Natural killer cell (primary cell): ENCODE measurements at places on chromosomes 6 and 20. TPM values are rescaled to one million over a fixed set of nuclear protein-coding genes. Genes with fewer than 3 reads are reported as not detected.

- H3K4me3 ChIP-seq, result no peak overlapping the region
- H3K27ac ChIP-seq, result no peak overlapping the region
- H3K27me3 ChIP-seq, result peaks cover 8% of the 10 kb centered on the region
- H3K4me1 ChIP-seq, result peaks cover 3% of the 10 kb centered on the region
- peak; percentile 51 for DNase-seq
These were observed 60.2 kb downstream of the GCLC start for GRCh38 chr6:53484476-53485280.

GRCh38 chr20:63610581-63611435, 16.1 kb downstream of the GMEB2 start:
- H3K27ac ChIP-seq, result no peak overlapping the region
- H3K4me1 ChIP-seq, result peaks cover 22% of the 10 kb centered on the region
- no peak overlapping the region for H3K4me3 ChIP-seq
- H3K36me3 ChIP-seq, result peaks cover 5% of the 10 kb centered on the region
- no peaks in the 10 kb centered on the region for H3K27me3 ChIP-seq

DNA sequence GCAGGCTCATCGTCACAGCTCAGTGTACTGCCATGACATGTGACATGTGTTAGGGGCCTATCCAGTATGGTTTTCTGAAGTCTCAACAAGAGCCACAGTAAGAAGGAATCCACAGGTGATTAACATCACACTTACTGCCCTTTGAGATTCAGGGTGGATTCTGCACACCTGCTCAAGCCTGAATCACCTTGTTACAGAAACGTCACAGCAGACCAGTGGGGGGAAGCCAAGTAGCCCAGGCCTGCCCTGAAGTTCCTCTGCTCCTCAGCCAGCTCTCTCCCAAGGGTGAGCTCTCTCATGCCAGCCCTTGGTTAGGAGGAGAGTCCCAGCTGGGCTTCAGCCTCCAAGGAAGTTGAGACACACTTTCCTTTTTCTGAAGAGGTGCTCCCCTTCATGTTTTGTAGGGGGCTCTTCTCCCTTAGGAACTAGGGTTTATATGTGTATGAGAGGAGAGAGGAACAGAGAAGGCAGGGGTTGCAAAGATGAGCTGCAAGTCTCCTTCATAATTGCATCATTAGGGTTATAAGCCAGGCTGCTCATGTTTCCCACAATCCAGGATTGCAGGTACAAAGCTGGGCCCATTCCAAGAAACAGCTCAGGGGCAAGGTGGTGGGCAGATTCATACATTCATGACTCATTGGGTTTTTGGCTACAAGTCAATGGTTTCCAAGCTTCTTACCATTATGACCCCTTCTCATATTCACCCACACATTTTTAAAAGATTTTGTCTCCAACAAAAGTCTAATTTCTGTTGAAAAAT, 11.6 kb downstream of the GSS start:
- no peaks in the 10 kb centered on the region for H3K4me1 ChIP-seq
- no peak overlapping the region for H3K4me3 ChIP-seq
- H3K27me3 ChIP-seq, result no peaks in the 10 kb centered on the region
- H3K27ac ChIP-seq, result no peak overlapping the region

DNA sequence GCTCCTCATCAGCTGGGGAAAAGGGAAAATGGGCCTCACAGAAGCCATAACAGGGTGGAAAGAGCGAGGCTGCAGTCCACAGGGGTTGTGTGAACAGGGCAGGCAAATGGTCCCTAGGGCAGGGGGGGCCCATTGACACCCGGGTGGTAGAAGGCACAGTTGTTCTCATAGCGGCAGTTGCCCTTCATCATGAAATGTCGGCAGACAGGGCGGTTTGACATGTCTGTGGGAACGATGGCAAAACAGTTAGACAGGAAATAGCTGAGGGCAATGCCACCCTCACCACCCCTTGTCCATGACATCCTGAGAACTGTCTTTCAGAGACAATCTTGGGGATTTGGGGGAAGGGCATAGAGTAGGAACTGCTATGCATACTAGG, 15.6 kb downstream of the PPP1R10 start:
- peaks cover 61% of the 10 kb centered on the region for H3K36me3 ChIP-seq
- peak overlapping the region; percentile 51 for H3K27ac ChIP-seq
- peaks cover 33% of the 10 kb centered on the region for H3K4me1 ChIP-seq

- H3K4me1 ChIP-seq, result no peaks in the 10 kb centered on the region
- no peaks in the 10 kb centered on the region for H3K27me3 ChIP-seq
- H3K27ac ChIP-seq, result no peak overlapping the region
- DNase-seq, result no peak
- no peaks in the 10 kb centered on the region for H3K36me3 ChIP-seq
- no peak overlapping the region for H3K4me3 ChIP-seq
These were observed 192.0 kb upstream of the PLN start for GRCh38 chr6:118356054-118356453.

GRCh38 chr6:160135907-160136655, 14.5 kb downstream of the SLC22A1 start:
- no peak overlapping the region for H3K4me3 ChIP-seq
- H3K27me3 ChIP-seq, result no peaks in the 10 kb centered on the region
- peaks cover 1% of the 10 kb centered on the region for H3K36me3 ChIP-seq
- H3K27ac ChIP-seq, result no peak overlapping the region
- DNase-seq, result no peak

GRCh38 chr6:11604836-11605506, 67.4 kb downstream of the TMEM170B start:
- H3K4me3 ChIP-seq, result no peak overlapping the region
- H3K27ac ChIP-seq, result no peak overlapping the region
- H3K36me3 ChIP-seq, result no peaks in the 10 kb centered on the region
- no peak for DNase-seq

- no peak for DNase-seq
- peaks cover 51% of the 10 kb centered on the region for H3K36me3 ChIP-seq
- H3K27ac ChIP-seq, result no peak overlapping the region
- H3K4me3 ChIP-seq, result no peak overlapping the region
- H3K4me1 ChIP-seq, result peaks cover 5% of the 10 kb centered on the region
These were observed 21.9 kb upstream of the CSE1L start for GRCh38 chr20:49024220-49024619.

- no peak overlapping the region for H3K27ac ChIP-seq
- DNase-seq, result no peak
- no peaks in the 10 kb centered on the region for H3K36me3 ChIP-seq
- H3K4me1 ChIP-seq, result no peaks in the 10 kb centered on the region
These were observed 35.2 kb upstream of the BPIFA2 start for GRCh38 chr20:33132513-33133372.

DNA sequence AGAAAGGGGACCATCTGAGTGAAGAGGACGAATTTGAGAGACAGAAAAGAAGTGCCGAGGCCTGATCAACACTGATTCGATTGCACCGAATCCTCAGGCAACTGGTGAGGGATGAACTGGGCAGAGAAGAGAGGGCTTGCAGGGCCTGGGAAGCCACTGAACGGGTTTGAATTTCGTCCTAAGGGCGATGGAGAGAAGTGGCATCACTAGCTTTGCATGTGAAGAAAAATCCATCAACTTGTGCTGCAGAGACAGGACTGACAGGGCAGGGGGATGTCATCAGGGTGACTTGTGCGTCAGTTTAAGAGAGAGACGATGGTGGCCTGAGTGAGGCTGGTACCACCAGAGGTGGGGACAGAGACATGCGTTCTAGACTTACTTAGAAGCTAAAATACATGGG, 73.7 kb upstream of the SLC22A23 start:
- no peak for DNase-seq
- no peak overlapping the region for H3K27ac ChIP-seq
- H3K36me3 ChIP-seq, result no peaks in the 10 kb centered on the region
- no peak overlapping the region for H3K4me3 ChIP-seq
- no peaks in the 10 kb centered on the region for H3K27me3 ChIP-seq

GRCh38 chr20:4330011-4330410, 314.7 kb upstream of the RNF24 start:
- no peak overlapping the region for H3K4me3 ChIP-seq
- H3K27ac ChIP-seq, result no peak overlapping the region
- no peaks in the 10 kb centered on the region for H3K36me3 ChIP-seq
- no peak for DNase-seq

GRCh38 chr6:12258191-12258590, 32.0 kb upstream of the EDN1 start:
- no peak for DNase-seq
- no peaks in the 10 kb centered on the region for H3K4me1 ChIP-seq

GRCh38 chr6:12572896-12573827, 143.4 kb upstream of the PHACTR1 start:
- H3K27me3 ChIP-seq, result no peaks in the 10 kb centered on the region
- no peaks in the 10 kb centered on the region for H3K36me3 ChIP-seq
- H3K4me1 ChIP-seq, result no peaks in the 10 kb centered on the region
- H3K27ac ChIP-seq, result no peak overlapping the region
- DNase-seq, result no peak

GRCh38 chr6:47182291-47182957, 127.3 kb downstream of the TNFRSF21 start:
- no peaks in the 10 kb centered on the region for H3K4me1 ChIP-seq
- H3K27me3 ChIP-seq, result no peaks in the 10 kb centered on the region
- no peak for DNase-seq
- H3K27ac ChIP-seq, result no peak overlapping the region
- H3K4me3 ChIP-seq, result no peak overlapping the region

DNA sequence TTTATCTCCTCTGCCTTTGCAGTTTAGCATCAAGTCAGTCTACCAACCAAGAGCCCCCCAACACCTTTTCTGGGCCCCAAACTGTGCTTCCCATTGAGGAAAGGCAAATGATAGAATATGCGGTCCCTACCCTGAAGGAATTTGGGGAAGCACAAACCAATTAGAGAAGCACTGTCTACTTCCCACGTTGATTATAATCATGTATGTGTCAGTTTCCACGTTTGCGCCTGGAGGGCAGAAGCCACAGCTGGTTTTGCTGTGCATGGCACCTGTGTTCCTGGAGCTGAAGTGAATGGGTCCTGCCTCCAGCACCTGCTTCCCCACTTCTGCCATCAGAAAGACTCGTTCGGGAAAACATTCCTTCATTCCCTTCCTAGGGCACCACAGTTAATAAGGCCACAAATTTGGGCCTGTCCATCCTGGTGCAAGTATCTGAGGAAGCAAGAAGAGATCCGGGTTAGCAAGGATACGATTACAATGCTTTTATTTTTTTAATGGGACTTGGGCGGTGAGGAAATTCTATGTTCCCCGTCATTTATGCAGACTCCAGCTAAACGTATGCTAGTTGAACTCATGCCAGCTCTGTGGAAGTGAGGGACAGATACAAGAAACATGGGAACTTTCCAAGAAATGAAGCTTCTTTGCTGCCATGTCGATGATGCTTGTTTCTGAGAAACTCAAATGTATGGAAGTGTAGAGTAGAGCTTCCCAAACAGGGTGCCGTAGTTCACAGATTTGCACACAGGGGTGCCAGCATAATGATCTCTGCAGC, 333.5 kb downstream of the NRN1 start:
- no peak overlapping the region for H3K27ac ChIP-seq
- H3K4me1 ChIP-seq, result peaks cover 17% of the 10 kb centered on the region
- H3K27me3 ChIP-seq, result no peaks in the 10 kb centered on the region
- DNase-seq, result no peak
- no peak overlapping the region for H3K4me3 ChIP-seq

- no peaks in the 10 kb centered on the region for H3K27me3 ChIP-seq
- H3K36me3 ChIP-seq, result no peaks in the 10 kb centered on the region
- no peak for DNase-seq
- no peak overlapping the region for H3K4me3 ChIP-seq
- H3K27ac ChIP-seq, result no peak overlapping the region
These were observed 214.2 kb downstream of the FOXA2 start for GRCh38 chr20:22370137-22370536.

DNA sequence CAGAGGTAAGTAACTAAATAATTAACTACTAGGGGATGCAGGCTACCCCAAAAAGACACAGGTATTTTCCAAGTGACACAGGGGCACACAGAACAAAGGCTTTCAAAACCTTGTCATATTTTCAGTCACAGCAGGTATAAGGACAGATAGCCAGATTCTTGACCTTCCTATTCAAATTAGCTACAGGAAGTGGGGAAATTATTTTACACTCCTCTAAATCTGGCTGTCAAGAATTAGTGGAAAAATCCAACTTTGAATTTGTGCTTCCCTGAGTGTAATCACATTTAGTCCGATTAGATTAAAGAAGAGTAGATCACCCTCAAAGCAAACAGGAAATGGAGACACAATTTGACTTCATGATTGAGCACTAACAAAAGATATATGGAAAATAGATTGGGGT, 60.6 kb downstream of the SYNE1 start:
- H3K27ac ChIP-seq, result no peak overlapping the region
- H3K36me3 ChIP-seq, result no peaks in the 10 kb centered on the region
- H3K27me3 ChIP-seq, result no peaks in the 10 kb centered on the region
- no peaks in the 10 kb centered on the region for H3K4me1 ChIP-seq

DNA sequence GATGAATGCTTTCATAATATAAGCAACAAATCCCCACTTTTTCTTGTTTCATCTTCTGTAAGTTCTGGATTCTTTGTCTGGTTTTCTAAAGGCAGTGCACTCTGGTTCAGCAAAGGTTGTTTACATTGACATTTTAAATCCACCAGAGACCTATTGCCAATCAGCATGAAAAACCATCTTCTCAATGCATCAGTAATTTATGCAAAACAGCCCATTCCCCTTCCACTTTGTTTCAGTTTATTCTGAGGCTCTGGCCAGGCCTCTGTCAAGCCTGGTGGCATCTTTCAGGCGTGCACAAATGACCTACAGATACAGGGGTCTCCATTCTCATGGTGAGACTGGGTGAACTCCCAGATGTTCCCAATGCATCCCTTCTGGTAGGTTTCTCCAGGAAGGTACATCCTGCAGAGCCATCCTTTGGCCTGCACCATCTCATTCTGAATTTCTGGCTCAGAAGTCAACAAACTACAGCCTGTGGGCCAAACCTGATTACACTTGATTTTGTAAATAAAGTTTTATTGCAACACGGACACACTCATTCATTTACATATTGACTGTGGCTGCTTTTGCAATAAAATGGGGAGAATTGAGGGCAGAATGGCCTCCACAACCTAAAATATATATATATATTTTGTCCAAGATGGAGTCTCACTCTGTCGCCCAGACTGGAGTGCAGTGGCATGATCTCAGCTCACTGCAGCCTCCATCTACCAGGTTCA, 405.4 kb downstream of the PREX1 start:
- no peak overlapping the region for H3K27ac ChIP-seq
- DNase-seq, result no peak
- H3K4me1 ChIP-seq, result no peaks in the 10 kb centered on the region
- H3K4me3 ChIP-seq, result no peak overlapping the region
- H3K36me3 ChIP-seq, result no peaks in the 10 kb centered on the region

DNA sequence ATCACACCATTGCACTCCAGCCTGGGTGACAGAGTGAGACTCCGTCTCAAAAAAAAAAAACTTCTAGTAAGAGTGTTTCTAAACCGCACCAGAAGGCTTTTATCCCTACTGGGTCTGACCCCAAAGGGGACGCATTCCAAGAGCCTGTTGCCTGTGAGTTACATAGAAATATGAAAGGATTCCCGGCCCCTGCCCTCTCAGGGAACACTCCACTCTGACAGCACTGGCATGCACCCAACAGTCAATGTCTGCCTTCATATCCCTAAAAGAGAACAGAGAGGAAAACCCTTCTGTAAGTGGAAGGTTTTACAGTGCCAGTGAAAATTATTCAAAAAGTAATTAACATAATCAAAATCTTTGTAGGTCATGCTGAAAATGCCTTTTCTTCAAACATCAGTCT, 117.1 kb upstream of the PTPRT start:
- no peak for DNase-seq
- H3K27me3 ChIP-seq, result no peaks in the 10 kb centered on the region
- no peak overlapping the region for H3K4me3 ChIP-seq
- H3K27ac ChIP-seq, result no peak overlapping the region

RBBP8NL gene
- not detected for total RNA-seq

DNAH8 gene
- total RNA-seq, result 0.10 TPM

RHAG gene
- not detected for total RNA-seq

RBPJL gene
- total RNA-seq, result not detected

CCN6 gene
- total RNA-seq, result not detected

PDE10A gene
- not detected for total RNA-seq

RIMS4 gene
- not detected for total RNA-seq

GUCA1A gene
- total RNA-seq, result not detected
